Endodermal cell (in vitro differentiated cells): ENCODE measurements at places on chromosomes 12 and 14.

- DNase-seq = peak; percentile 88
Observed at GRCh38 chr12:5043589-5044419, at the start of gene KCNA5. Gene KCNA5, plus strand, starts transcription at chr12:5043879. Its CDS starts 269 bp downstream, at chr12:5044148.

DNA sequence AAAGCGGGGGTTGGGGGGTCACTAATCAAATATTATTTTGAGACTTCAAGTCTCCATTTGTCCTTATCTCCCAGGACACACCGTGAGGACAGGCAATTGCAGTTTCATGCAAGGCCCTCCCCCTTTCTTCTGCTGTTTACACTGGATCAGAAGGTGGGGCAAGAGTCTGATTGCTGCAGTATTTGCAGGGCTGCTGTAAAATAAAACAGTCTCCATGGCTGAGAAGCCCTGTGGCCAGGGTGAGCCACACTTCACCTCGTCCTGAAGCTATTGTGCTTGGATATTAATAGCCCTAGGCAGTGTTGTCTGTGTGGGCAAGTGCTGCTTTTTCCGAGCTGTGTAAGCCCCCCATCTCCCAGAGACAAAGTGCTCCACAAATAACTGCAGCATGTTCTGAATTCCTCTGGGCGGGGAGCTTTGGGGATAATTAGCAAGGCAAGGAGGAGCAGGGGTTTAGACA is 187.4 kb upstream of the NTF3 start:
- DNase-seq = peak; percentile 84

DNA sequence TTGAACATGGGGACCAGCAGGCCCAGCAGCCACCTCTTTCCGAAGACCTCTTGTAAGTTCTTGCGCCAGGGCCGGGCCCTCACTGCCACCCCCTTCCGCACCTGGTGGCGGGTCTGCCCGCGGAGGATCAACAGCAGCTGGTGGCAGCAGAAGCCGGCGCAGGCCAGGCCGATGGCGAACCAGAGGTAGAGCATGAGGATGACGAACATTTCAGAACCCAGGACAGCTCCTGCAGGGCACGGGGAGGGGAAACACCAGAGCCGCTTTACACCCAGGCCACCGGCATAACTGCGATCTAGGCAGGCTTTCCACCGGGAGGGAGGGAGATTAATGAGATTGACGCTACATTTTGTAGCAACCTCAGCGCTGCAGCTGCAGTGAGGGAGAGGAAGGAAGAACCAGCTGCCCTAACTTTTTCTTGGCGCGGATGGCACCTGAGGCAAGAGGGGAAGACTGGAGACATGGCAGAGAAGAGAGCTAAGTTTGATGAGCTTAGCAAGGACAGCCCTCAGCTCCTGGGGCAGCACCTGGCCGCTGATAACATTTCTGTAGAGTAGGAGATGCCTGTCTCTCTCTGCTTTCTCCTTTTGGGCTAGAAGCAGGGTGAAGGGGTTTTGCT is 7.8 kb downstream of the ZDHHC22 start:
- DNase-seq = peak; percentile 98

- no peak for DNase-seq
Observed at GRCh38 chr14:33915682-33916081, 35.2 kb downstream of the EGLN3 start.

DNA sequence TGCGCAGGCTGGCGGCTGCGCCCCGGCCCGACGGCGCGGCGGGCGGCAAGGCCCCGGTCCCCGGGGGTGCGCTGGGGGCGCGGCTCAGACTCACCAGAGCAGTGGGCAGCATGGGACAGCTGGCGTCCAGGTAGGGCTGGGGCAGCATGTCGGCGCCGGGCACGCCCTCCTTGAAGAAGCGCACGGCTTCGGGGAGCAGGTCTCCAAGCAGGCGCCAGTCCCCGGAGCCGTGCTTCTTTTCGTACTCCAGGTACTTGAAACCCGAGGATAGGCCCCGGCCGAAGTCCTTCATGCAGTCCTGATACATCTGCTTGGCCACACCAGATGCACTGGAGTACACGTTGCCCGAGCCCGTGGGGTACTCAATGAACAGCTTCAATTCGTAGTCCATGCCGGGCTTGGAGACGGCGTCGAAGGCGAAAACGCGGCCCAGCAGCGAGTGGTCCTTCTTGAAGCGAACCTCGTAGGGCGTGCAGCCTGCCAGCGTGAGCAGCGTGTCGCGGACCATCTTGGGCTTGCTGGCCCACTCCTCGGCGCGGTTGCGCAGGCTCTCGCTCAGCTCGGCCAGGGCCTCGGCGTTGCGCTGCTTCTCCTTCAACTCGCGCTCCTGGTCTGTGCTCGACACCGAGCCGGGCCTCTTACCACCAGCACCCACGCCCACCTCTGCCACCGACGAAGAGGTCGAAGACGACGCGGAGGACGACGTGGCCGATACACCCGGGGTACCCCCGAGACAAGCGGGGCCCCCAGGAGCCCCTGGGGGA is 2.2 kb downstream of the IRF2BPL start:
- peak; percentile 76 for DNase-seq

DNA sequence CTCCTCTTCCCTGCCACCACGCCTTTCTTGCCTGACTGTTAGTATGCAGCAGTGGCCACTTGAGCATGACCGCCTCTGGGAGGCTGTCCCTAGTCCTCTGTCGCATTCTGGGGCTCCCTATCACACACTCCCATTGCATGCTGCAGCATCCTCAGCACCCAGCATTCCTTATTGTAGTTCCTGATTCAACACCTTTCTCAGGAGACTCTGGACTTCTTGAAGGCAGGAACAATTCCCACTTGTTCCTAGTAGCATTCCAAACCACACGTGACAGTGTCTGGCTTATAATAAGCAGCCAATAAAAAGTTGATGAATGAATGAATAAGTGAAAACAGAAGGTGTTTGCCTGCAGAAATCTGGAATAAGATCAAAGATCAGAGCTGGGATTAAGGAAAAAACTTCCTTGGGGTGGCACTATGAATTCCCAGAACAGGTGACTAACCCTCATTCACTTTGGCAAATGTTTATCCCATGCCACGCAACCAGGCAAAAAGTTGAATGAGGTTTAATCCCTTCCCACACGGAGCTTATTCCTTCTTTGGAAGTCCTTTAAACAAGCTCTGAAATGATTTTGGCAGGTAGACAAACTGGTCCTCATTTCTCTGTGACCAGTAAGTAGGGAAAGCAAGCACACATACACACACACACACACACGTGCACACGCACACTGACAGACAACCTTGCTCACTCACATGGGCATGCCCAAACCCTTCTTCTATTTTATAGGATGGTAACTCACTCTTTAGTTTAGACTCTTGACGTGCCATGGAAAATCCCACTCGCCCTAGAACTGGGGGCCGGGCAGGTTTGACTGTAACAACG is 26.5 kb downstream of the NTF3 start:
- no peak for DNase-seq

DNA sequence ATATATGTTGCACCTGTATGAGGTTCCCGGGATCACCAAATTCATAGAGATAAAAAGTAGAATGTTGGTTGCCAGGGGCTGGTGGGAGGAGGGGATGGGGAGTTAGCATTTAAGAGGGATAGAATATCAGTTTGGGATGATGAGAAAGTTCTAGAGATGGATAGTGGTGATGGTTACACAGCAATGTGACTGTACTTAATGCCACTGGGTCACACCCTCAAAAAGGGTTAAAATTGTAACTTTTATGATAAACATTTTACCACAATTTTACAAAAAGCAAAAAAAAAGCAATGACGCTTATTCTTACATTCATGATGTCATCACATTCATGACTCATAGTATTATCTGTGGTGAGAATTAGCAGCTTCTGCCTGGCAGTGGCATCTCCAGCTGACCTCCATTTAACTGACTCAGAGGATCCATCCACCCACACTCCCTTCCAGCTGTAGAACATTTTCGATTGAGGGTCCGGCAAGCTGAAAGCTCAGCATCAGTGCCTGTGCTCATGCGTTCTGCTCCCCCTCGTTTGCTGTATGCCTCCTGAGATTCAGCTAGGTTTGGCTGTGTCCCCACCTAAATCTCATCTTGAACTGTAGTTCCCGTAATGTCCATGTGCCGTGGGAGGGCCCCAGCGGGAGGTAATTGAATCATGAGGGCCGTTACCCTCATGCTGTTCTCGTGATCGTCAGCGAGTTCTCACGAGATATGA is 64.8 kb upstream of the TMEM260 start:
- peak; percentile 71 for DNase-seq

GRCh38 chr12:32497864-32498263 is 98.5 kb downstream of the FGD4 start:
- DNase-seq = no peak

GRCh38 chr12:89155826-89156225 is 196.5 kb downstream of the DUSP6 start:
- no peak for DNase-seq

GRCh38 chr12:89228491-89228890 is 123.8 kb downstream of the DUSP6 start:
- DNase-seq = no peak
